ENCODE measurements at places on chromosomes 6 and 20.
A peak's percentile ranks its signal among the peaks of the same experiment; 100 is the strongest.

DNA sequence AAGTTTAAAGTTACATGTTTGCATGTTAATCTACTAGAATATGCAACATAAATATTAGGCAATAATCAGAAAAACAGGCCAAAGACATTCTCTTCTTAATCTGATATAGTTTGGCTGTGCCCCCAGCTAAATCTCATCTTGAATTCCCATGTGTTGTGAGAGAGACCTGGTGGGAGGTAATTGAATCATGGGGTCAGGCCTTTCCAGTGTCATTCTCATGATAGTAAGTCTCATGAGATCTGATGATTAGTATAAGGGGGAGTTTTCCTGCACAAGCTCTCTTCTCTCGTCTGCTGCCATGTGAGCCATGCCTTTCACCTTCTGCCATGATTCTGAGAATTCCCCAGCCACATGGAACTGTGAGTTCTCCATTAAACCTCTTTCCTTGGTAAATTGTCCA lies 1241.7 kb upstream of the ADGRB3 start:
- no peak for DNase-seq

GRCh38 chr20:41140226-41141133 lies 3.1 kb downstream of the PLCG1 start:
- no peak for DNase-seq

DNA sequence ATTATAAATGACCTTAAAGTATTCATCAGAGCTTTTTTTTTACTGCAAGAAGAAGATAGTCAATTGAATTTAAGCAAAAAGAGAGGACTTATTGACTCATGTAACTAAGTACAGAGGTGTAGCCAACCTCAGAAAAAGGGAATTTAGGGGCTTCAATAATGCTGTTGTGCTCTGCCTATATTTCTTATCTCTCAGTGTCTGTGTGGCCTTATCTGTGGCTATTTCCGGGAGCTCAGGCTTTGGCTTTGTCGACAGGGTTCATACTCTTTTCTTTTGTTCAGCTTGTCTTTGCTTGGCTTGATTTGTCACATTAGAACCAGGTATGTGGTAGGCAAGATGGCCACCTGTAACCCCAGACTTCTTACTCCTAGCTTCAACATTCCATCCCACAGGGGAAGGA lies 38.6 kb upstream of the FABP7 start:
- DNase-seq, result no peak

DNA sequence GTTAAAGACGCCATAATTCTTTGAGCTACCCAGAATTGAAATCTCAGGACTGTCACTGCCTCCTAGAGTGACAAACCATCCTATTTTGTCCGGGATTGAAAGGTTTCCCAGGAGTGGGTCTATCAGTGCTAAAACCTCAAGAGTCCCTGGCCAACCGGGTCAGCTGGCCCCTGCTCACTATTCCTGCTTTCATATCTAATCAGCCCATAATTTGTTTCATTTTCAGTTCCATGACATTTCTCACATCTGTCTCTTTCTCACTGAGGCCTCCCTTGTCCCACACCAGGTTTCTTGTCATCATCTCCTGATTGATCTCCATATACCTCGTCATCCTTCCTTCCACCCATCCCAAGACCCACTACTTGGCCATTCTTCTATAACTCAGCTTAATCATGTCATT lies 98.2 kb downstream of the SLC35B3 start:
- DNase-seq, result no peak

DNA sequence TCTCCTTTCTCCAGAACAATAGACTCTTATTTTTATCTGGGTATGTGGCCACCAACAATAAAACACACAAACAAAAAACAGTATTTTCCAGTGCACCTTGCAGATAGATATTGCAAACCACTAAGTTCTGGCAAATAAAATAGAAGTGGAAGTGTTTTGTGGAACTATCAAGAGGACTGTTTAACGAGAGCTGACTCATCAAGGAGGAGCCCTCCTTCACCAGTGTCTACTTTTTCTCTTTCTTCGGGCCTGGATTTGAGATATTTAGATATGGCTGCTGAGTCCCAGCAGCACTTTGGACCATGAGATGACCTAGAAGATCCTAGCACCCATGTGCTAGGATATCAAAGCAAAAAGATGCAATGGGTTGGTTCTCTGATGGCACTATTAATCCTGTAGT lies 154.7 kb downstream of the AIG1 start:
- no peak for DNase-seq

GRCh38 chr6:18343741-18344140 lies 43.4 kb upstream of the RNF144B start:
- DNase-seq, result no peak

GRCh38 chr20:31923388-31924331 lies 28.2 kb downstream of the PDRG1 start:
- no peak for DNase-seq

- no peak for DNase-seq
Measured at GRCh38 chr20:35988910-35989463, 20.6 kb downstream of the CNBD2 start.

DNA sequence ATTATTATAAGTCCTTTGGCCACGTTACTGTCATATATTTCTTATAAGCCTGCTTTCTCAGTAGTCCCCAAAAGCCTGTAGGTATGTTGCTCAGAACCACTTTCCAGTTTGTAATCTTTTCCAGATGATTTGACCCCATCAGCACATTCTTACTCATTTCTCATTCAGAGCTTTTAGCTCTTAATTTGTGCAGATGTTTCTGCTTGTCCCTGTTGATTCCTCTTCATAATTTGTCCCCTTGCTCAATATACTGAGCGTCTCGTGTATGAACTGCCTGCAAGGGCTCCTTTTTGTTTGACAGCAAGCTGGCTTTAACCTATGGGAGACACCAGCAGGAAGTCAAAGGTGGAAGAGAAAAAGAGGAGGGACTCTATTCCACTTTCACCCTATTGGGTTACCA lies 733.8 kb upstream of the GJE1 start:
- DNase-seq, result no peak

GRCh38 chr20:35404614-35405259 lies 7.0 kb downstream of the UQCC1 start:
- no peak for DNase-seq

DNA sequence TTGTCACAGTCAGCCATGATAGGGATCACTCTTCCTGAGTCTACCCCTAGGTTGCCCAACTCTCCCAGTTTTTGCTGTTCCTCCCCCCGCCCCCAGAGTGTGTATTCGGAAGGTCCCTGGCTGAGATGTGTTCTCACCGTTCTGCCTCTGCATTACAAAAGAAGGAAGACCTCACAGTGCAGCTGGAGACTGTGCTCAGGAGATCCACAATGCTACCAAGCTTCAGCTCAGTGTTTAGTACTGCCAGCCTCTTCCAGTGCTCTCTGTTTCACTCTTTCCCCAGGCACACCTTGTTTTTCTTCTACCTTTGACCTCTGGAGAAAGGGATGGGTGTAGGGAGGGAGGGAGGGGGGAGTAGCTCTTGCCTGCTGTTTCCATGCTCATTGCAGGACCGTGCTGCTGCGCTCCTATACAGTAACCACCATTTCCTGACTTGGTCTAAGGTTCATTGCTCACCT lies 13.4 kb upstream of the MOCS1 start:
- DNase-seq, result no peak

DNA sequence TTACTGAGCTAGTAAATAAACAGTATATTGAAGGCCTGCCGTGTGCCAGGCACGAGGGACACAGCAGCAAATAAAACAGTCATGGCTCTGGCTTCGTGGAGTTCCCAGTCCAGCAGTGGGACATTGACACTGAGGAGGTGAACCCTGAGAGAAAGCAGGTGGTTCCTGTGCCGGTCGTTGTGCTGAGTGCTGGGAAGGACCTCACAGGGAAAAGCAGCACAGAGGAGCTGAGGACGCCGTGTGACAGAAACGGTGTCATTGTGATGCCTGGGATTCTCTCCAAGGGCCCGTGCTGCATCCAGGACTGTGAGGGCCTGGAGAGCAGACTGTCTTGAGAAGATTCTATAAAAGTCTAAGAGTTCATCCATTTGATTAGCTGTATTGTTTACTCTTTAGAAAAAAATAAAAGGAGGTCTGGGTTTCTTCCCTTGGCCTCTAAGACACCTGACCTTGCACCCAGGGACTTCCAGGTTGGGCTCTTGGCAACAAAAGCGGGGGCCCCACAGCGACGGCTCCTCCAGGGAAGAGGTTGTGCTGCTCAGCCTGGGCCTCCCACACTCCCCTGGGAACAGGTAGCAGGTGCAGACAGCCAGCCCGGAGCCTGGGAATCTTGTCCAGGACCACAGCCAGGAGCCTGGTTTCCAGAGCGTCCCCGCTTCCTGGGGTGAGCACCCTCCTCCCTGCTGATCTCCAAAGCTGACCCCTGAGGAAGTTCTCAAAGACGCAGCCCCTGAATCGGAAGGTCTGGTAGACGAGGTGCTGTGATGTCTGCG lies 251.2 kb upstream of the PMEPA1 start:
- no peak for DNase-seq

- DNase-seq, result no peak
Measured at GRCh38 chr6:49730251-49730650, 13.9 kb downstream of the CRISP3 start.

- DNase-seq, result no peak
Measured at GRCh38 chr6:163579880-163580295, 165.4 kb downstream of the QKI start.

DNA sequence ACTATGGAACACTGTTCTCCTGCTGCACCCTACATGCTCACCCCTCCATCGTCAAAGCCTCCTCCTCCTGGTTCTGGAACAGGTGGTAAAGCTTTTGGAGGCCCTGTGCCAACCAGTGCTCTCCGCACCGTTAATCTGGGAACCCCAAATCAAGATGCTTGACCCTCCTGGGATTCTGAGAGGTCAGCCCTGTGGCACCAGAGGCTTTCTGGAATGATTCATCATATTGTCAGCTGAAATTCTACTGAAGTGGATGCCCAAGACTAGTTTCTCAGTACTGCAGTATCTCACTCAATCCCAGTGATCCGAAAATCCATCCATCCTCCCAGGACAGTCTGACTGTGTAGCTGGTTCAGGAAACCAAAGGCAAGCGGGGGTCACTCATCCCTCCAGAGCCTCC lies 92.7 kb downstream of the TRERF1 start:
- no peak for DNase-seq

DNA sequence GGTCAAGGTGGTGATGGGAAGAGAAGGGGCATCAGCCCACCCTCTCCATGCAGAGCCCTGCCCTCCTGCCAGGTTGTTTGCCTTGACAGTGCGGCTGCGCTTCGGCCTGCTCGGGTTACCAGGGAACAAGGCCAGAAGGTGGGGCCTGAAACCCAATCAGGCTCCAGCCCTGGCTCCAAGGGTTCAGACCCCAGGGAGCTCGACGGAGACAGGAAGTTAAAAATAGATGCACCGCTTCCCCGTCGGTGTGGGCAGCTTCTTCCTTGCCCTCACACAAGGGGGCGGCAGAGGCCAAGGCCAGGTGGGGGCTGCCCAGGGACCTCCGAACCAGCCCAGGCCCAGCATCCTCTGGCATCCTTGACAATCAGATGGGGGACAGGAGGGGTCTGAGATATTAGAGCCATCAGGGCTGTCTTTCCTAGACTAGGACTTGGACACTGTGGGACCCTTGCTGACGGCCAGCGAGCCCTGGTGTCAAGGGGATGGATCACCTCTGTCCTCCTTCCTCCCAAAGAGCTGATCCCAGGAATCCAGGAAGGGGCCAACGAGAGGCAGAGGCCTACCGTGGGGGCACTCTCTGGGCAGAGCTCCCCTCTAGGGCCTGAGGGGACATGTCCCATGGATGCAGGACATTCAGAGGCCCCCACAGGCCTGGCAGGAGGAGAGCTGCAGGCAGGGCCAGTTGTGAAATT lies 65.2 kb downstream of the RIPOR3 start:
- DNase-seq, result no peak

GRCh38 chr6:127282184-127282583 lies 15.5 kb downstream of the RNF146 start:
- no peak for DNase-seq

DNA sequence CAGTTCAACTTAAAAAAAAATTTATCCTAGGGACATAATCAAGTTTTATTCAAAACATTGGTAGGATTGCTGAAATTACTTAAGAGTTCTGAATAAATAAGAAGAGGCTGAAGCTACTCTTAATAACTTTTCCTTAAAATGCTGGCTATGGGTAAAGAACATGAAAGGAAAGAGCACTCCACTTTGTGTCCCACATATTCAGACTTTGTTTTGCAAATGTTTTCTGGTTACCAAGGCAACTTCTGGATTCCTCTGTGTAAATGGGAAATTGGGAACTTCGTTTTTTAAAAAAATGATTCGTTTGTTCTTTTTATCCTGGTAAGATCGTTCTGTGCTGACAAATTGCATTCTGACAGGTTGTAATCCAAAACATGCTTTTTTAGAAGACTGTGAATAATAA lies 115.0 kb downstream of the KIF6 start:
- DNase-seq, result no peak

DNA sequence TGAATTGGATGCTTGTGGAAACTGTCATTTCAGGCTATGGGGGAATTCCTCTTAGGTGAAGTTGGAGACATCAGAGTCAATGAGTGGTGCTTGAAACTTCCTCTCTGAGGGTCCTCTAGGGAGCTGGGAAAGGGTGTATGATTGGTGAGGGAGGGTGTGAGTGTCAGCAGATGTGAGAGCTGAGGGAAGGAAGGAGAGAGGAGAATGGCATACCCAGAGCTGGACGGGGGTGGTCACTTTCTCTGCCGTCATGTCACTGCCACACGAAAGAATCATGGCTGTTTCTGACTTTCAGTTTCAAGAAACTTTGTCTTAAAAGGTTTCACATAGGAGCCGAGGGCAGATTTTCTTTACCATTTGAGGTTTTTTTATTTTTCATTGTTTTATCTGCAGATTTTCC lies 50.3 kb downstream of the DEK start:
- no peak for DNase-seq

- peak; percentile 44 for DNase-seq
Measured at GRCh38 chr6:30915591-30915946, 1.5 kb downstream of the VARS2 start.

GRCh38 chr6:114042267-114043016 lies 71.5 kb upstream of the HDAC2 start:
- DNase-seq, result no peak

DNA sequence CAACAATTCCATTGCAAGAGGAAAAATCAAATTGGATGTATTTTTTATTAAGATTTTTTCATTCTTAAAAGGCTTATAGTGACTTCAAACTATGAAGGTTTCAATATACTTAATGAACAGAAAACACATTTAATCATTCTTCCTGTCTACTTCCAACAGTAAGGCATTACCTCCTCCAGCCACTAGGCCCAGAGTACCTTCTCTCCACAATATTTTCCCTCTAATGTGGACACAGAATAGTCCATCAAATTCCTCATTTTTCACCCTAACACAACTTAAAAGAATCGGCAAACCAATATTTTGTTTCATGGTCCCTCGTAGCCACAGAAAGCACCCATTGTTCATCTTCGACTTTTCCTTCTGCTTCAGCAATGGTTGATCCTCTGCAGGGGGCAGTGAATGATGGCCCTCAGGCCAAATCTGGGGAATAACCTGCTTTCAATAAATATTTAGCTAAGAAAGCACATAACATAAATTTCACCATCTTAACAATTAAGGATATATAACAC lies 335.4 kb upstream of the ID4 start:
- DNase-seq, result no peak

GRCh38 chr6:73058736-73059135 lies 166.6 kb downstream of the KHDC1L start:
- DNase-seq, result no peak

Data from NCI-H2227 treated with DMSO at 0.1 percent for 48 hours (cell line).